ENCODE measurements at places on chromosomes 2 and 18.

GRCh38 chr18:21598726-21599584, 1.5 kb downstream of the ESCO1 start:
- DNase-seq = no peak

- DNase-seq = no peak
These were observed 118.2 kb upstream of the RND3 start for GRCh38 chr2:150605664-150606063.

GRCh38 chr18:56128153-56128791, 510.1 kb downstream of the TXNL1 start:
- no peak for DNase-seq

GRCh38 chr2:54528311-54528955, 72.3 kb downstream of the SPTBN1 start:
- no peak for DNase-seq

DNA sequence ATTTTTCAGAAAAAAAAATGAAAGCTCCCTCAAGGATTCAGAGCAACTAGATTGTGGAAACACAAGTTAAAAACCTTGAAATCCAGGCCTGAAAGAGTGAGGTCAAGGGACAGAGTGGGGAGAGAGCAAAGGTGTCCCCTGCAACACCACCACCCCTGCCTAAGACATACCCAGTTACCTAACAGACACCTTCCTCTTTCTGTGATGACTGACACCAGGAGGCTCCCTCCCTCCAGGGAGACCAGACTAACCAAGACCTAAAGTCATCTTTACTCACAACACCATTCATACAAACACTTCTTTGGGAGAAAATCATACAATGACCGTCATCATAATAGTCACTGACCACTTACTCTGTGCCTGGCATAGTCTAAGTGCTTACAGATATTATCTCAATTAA, 151.8 kb upstream of the NABP1 start:
- no peak for DNase-seq

- no peak for DNase-seq
These were observed 89.6 kb downstream of the ITGB1BP1 start for GRCh38 chr2:9333591-9334171.

GRCh38 chr2:10507106-10507505, 59.0 kb upstream of the ODC1 start:
- no peak for DNase-seq

- DNase-seq = no peak
These were observed 252.3 kb downstream of the HAUS1 start for GRCh38 chr18:46356278-46357033.

GRCh38 chr2:168188002-168188401, 59.4 kb downstream of the STK39 start:
- DNase-seq = no peak

All from stimulated activated CD4-positive, alpha-beta T cell treated with anti-CD3 and anti-CD28 coated beads, Interleukin-12 subunit alpha, Interleukin-12 subunit beta, amount 100 ng/mL, for 48 hours (primary cell).